ENCODE measurements at places on chromosomes 2 and 18.

- H3K4me3 ChIP-seq, result no peak overlapping the region
- H3K4me1 ChIP-seq, result no peaks in the 10 kb centered on the region
- H3K36me3 ChIP-seq, result no peaks in the 10 kb centered on the region
- no peaks in the 10 kb centered on the region for H3K27me3 ChIP-seq
Observed at GRCh38 chr18:39913672-39914366, 2041.2 kb upstream of the PIK3C3 start.

- H3K27me3 ChIP-seq, result no peaks in the 10 kb centered on the region
- H3K4me3 ChIP-seq, result no peak overlapping the region
- H3K36me3 ChIP-seq, result peaks cover 9% of the 10 kb centered on the region
- no peak for DNase-seq
Observed at GRCh38 chr18:35247412-35248249, 6.8 kb downstream of the ZNF397 start.

GRCh38 chr2:204748286-204748685 is 203.0 kb downstream of the PARD3B start:
- no peak for DNase-seq
- H3K36me3 ChIP-seq, result no peaks in the 10 kb centered on the region
- no peaks in the 10 kb centered on the region for H3K4me1 ChIP-seq
- H3K4me3 ChIP-seq, result no peak overlapping the region

GRCh38 chr2:215238485-215239098 is 73.3 kb upstream of the ATIC start:
- H3K4me1 ChIP-seq, result no peaks in the 10 kb centered on the region
- no peak overlapping the region for H3K27ac ChIP-seq
- H3K27me3 ChIP-seq, result no peaks in the 10 kb centered on the region
- no peaks in the 10 kb centered on the region for H3K36me3 ChIP-seq
- DNase-seq, result no peak

DNA sequence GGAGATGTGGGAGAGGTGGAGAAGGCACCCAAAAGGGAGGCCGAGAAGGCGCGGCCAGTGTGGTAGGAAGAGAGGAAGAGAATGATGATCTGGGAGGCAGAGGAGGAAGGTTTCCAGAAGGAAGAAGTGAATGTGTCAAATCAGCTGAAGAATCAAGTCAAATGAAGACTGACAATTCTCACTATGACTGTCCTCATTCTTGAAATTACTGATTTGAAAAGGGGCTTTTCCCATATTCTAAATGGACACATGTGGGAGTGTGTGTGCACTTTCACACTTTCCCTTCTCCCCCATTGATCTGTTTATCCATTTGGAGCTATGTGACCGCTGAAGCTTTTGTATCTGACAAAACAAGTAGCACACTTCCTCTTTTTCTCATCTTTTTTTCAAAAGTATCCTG is 6.1 kb downstream of the AFF3 start:
- H3K36me3 ChIP-seq, result no peaks in the 10 kb centered on the region
- DNase-seq, result no peak
- H3K4me3 ChIP-seq, result no peak overlapping the region
- H3K4me1 ChIP-seq, result no peaks in the 10 kb centered on the region
